ENCODE measurements at places on chromosomes 1 and 21. TPM values are rescaled to one million over a fixed set of nuclear protein-coding genes. Genes with fewer than 3 reads are reported as not detected.

The LMO4 gene
- total RNA-seq, result 72.5 TPM

DNA sequence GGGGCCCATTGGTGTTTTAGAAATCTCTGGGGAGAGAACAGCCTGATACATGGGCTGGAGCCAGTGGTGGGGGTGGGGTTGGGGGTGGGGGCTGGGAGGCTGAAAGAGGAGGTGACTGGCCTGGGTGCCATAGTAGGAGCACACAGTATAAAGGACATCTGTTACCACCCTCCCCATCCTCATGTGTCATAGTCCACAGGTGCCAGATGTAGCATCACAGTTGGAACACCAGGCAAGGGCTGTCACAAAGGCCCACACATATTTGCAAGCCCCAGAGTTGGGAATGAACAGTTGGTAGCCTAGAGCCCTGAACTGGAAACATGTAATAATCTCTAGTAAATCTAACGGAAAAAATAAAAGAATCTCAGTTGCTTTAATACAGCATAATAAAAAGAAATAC, 55.1 kb upstream of the CR2 start:
- no peak for DNase-seq

The DEDD gene
- total RNA-seq, result 43.3 TPM

GRCh38 chr21:41966872-41967621, 13.2 kb upstream of the C2CD2 start:
- DNase-seq, result no peak

- DNase-seq, result no peak
Observed at GRCh38 chr21:20875742-20876141, 122.5 kb upstream of the NCAM2 start.

DNA sequence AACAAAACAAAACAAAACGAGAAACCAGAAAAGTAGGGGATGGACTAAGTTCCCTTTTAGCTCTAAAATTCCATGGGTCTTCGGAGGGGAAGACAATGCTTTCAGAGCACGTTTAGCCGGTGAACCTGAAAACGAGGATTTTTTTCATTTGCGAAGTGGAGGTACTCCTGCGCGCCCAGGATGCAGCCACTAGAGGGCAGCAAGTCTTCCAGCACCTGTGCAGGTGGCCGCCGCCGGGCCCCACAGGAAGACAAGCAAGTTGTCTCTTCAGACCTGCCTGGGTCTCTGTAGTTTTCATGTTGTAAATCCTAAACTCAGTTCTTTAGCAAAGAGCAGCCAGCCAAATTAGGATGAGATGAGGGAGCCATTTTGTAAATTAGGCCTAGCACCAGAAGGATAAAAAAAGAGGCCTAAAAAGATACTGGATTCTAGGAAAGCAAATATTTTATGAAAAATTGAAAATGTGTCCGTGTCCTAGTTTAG, 17.7 kb upstream of the SNX27 start:
- DNase-seq, result peak; percentile 95

- DNase-seq, result no peak
Observed at GRCh38 chr1:156795787-156796186, 20.9 kb downstream of the SH2D2A start.

GRCh38 chr1:25914074-25914995, 8.1 kb upstream of the STMN1 start:
- DNase-seq, result no peak

DNA sequence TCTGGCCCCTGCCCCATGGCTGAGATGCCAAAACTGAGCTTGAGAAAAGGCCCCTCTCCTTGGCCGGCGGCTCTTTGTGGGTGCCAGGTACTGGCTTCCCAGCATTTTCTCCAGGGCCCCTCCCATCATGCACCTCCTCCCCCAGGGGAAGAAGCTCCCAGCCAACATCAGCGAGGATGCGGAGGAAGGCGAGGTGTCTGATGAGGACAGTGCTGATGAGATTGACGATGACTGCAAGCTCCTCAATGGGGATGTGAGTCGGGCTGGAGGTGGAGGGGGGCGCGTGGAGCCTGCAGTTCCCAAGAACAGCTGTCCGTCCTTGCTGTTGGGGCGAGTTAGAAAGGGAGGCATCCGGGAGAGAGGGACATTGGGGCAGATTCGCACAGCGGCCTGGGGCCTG, 13.5 kb downstream of the PLCH2 start:
- no peak for DNase-seq

DNA sequence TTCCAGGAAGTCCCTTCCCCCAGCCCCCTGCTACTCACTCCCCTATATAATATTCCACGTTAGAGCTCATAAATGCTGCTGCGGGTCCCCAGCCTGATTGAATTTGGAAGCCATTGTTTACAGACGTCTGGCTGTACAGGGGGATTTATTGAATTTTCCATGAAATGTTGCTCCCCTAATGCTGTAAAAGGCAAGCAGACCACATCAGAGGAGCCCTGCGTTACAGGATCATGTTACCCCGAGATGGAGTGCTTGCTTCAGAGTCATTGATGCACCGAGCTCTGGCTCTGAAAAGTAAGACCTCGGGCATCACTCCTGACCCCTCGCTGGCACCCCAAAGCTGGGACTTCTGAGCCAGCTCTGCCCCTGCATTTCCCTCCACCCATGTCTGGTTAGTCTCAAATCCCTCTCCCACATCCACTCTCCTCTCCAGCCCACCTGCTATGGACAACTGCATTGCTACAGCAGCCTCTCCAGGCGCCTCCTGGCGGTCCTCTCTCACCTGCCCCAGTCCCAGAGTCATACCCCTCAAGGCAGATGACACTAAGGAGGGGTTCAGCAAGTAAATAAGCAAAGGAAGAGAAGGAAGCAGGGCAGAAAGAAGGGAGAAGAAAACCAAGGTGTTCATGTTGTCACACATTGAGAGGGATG, 127.8 kb downstream of the TMEM53 start:
- peak; percentile 42 for DNase-seq
